Fibroblast of lung (primary cell): ENCODE measurements at places on chromosomes 5 and 9.

- DNase-seq, result no peak
- peaks cover 4% of the 10 kb centered on the region for H3K4me1 ChIP-seq
- H3K27ac ChIP-seq, result no peak overlapping the region
- no peak overlapping the region for H3K4me3 ChIP-seq
- no peaks in the 10 kb centered on the region for H3K27me3 ChIP-seq
- no peaks in the 10 kb centered on the region for H3K36me3 ChIP-seq
Measured at GRCh38 chr5:68325065-68325580, 109.6 kb downstream of the PIK3R1 start.

GRCh38 chr5:127702926-127703561 is at the start of gene CCDC192:
Gene CCDC192, plus strand, starts transcription at chr5:127703391. Its CDS starts 55 bp downstream, at chr5:127703446.
- H3K4me3 ChIP-seq, result no peak within 1 kb of the TSS
- H3K36me3 ChIP-seq, result no peaks in the 10 kb centered on the region
- H3K27me3 ChIP-seq, result no peaks in the 10 kb centered on the region
- H3K27ac ChIP-seq, result no peak within 1 kb of the TSS
- DNase-seq, result no peak
- H3K4me1 ChIP-seq, result peaks cover 4% of the 10 kb centered on the region

- H3K27me3 ChIP-seq, result no peaks in the 10 kb centered on the region
- H3K36me3 ChIP-seq, result no peaks in the 10 kb centered on the region
- no peak overlapping the region for H3K4me3 ChIP-seq
- H3K27ac ChIP-seq, result no peak overlapping the region
- peaks cover 6% of the 10 kb centered on the region for H3K4me1 ChIP-seq
Measured at GRCh38 chr5:17243287-17244063, 26.0 kb downstream of the BASP1 start.

DNA sequence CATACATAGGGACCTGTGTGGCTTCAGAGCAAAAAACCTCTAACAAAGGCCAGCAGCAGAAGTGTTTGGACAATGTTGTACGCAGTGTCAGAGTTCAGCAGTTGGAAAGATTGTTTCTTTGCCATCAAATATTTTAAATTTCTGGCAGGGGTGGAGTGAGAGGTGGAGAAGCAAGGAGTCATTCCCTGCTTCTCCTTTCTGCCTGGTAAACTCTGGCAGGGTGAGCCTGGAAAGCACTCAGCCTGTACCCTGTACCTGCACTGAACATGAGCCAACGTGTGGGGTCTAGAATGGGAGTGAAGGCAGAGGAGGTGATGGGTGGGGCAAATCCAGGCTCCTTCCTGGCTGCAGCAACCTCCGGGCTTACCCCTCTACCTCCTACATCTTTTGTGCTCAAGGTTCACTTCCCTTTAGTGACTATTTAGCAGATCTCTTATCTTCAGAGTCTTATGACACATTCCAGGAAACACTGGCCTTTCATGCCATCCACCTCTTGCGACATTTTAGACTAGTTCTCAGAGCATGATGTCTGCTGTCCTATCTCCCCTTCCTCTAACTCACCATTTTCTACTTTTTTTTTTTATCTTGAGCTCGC is 445.0 kb upstream of the PIK3R1 start:
- H3K36me3 ChIP-seq, result no peaks in the 10 kb centered on the region
- peak; percentile 54 for DNase-seq
- no peak overlapping the region for H3K4me3 ChIP-seq
- H3K4me1 ChIP-seq, result no peaks in the 10 kb centered on the region
- no peak overlapping the region for H3K27ac ChIP-seq

DNA sequence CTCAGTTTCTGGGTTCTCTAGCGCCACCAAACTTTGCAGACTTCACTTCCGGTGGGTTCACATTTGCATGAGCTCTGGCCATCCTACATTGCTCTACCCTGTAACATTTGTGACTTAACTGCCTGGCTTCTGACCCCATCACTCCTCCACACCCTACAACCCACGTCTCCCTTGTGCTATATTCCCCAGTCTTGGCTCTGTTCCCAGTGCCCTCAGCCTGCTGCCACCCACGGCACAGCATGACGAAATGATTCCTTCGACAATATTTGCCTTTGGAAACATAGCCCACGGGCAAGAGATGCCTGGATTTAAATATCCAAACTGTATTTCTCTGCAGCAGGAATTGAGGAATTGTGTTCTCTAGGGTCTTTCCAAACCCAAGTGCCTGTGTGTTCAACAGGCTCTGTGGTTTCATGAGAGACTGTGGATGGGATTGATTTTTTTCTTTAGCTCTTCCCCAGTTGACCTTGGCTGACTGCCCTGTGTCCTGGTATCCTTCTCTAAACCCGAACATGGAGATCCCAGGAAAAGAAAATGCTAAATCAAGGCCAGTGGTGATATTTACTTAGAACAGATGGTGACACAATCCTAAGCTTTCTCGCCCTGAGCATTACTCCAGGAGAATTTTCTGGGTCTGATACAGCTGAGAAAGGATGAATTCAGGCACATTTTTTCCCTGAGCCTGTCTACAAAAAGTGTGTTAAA is 44.4 kb upstream of the GRIA1 start:
- peaks cover 2% of the 10 kb centered on the region for H3K4me1 ChIP-seq
- H3K36me3 ChIP-seq, result no peaks in the 10 kb centered on the region
- no peaks in the 10 kb centered on the region for H3K27me3 ChIP-seq
- peak; percentile 1 for DNase-seq
- H3K4me3 ChIP-seq, result no peak overlapping the region

DNA sequence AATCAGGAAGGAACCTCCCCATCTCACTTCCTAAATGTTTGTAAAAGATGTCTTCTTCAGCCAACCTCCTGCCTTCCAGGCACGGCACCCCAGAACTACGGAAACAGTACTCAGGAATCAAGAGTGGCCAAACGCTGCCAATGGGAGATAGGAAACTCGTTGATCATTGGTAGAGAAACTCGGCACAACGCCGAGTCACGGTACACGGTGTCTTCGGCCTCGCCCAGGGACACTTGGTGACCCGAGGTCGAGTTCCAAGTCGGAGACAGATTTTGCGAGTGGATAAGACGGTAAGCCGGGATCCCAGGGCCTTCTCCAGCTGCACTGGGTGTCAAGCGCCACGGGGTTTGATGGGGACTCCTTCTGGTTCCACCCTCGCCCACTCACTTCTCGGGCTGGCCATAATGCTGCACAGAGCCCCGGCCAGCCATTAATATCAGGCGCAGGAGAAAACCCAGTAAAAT is 343 bp downstream of the KIAA0825 start:
- no peaks in the 10 kb centered on the region for H3K27me3 ChIP-seq
- peak overlapping the region; percentile 79 for H3K4me3 ChIP-seq
- H3K27ac ChIP-seq, result peak overlapping the region; percentile 79
- peak; percentile 64 for DNase-seq

- no peaks in the 10 kb centered on the region for H3K27me3 ChIP-seq
- H3K27ac ChIP-seq, result no peak overlapping the region
- H3K36me3 ChIP-seq, result no peaks in the 10 kb centered on the region
Measured at GRCh38 chr5:57698086-57698485, 215.5 kb upstream of the ACTBL2 start.

DNA sequence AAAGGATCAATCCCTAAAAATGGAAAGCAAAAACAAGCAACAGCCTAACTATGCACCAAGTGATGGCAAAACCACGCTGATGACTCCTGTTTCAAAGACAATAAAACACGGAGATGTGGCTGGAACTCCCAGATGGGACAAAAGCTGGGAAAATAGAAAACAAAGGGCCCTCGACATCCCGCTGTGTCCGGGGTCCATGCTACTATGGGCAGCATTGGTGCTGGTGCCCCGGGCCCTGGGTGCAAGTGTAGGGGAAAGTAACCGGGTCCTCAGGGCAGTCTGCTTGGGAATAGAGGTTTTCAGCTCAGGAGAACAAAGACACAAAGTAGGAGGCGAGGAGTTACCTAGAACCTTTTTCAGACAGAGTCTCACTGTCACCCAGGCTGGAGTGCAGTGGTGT is 46.1 kb downstream of the MRPL36 start:
- no peaks in the 10 kb centered on the region for H3K4me1 ChIP-seq
- H3K36me3 ChIP-seq, result no peaks in the 10 kb centered on the region
- H3K4me3 ChIP-seq, result no peak overlapping the region
- H3K27me3 ChIP-seq, result no peaks in the 10 kb centered on the region

DNA sequence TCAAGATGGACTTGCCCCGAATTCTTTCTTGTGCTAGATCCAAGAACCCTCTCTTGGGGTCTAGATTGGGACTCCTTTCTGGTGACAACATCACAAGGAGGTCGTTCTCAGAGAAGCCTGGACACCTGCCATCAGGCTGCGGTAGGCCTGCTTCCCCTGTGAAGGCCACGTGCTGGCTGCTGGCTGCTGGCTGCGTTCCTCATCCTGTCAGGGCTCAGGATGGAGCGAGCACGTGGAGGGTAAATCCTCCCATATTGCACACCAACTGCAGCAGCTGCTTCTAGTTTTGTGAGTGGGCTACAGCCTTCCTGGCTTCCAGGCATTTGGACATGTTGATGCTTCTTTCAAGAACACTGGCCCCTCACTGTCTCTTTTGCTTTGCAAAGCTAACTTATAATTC is 95.6 kb downstream of the HSPA4 start:
- H3K4me3 ChIP-seq, result no peak overlapping the region
- H3K27me3 ChIP-seq, result no peaks in the 10 kb centered on the region
- H3K36me3 ChIP-seq, result no peaks in the 10 kb centered on the region
- peak; percentile 17 for DNase-seq

GRCh38 chr9:93501406-93501805 is 48.0 kb upstream of the FAM120AOS start:
- peak overlapping the region; percentile 74 for H3K27ac ChIP-seq
- H3K4me1 ChIP-seq, result no peaks in the 10 kb centered on the region
- peak; percentile 9 for DNase-seq
- peaks cover 9% of the 10 kb centered on the region for H3K36me3 ChIP-seq

DNA sequence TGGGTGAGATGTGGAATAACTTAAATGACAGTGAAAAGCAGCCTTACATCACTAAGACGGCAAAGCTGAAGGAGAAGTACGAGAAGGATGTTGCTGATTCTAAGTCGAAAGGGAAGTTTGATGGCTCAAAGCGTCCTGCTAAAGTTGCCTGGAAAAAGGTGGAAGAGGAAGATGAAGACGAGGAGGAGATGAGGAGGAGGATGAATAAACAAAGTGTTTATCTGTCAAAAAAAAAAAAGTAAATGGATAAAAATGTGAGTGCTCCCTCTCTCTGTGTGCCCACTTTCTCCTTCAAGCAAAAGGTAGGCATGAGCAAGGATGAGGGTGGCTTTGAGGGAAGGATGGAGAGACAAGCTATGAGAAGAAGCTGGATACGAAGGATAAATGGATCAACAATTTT is 4.2 kb upstream of the CANX start:
- no peak for DNase-seq
- no peak overlapping the region for H3K4me3 ChIP-seq
- H3K36me3 ChIP-seq, result no peaks in the 10 kb centered on the region

DNA sequence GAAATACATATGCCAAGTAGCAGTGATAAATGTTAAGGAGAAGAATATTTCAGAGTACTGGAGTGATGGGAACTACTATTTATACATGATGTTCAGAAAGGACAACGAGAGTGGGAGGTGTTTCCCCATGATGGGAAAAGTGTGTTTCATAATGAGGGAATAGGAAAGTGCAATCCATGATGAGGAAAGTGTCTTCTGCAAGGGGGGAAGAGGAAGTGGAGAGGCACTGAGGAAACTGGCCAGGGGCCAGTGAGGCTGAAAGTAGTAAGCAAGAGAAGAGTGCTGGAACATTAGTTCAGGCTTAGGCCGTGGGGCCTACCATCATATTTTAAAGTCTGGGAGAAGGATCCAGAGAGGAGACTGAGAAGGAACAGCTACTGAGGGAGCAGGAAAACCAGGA is 327.2 kb downstream of the SLF1 start:
- no peaks in the 10 kb centered on the region for H3K36me3 ChIP-seq
- DNase-seq, result no peak
- no peak overlapping the region for H3K4me3 ChIP-seq
- H3K27ac ChIP-seq, result no peak overlapping the region

DNA sequence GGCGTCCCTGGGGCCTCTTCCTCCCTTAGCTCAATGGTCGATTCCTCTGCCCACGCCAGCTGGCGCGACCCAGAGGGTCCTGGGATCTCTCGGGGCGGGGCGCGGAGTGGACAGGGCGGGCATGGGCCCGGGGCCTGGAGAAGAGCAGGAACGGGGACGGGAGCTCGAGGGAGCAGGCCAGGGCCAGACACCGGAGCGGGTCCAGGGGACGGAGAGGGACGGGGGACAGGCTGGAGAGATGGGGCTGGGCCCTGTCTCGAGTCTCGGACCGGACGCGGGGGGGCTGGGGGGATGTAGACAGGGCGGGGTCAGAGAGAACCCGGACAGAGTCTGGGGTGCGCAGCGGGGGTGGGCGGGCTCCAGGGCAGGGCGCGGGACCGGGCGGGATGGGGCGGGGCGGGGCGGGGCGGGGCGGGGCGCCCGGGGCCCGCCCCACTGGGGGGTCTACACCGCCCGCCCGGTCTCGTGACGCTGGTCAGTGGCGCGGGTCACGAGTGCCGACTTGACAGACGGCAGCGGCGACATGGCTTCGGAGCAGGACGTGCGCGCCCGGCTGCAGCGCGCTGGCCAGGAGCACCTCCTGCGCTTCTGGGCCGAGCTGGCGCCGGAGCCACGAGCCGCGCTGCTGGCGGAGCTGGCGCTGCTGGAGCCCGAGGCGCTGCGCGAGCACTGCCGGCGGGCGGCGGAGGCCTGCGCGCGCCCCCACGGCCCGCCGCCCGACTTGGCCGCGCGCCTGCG is at the start of gene UAP1L1:
UAP1L1 (plus strand) TSS at position 508 of the 738 bp plus-strand sequence; CDS start at position 524, 16 bp downstream.
- H3K27ac ChIP-seq, result peak within 1 kb of the TSS; percentile 44
- peaks cover 8% of the 10 kb centered on the region for H3K4me1 ChIP-seq
- peak; percentile 60 for DNase-seq
- no peaks in the 10 kb centered on the region for H3K27me3 ChIP-seq

GRCh38 chr9:15834541-15834940 is 281.7 kb downstream of the CCDC171 start:
- peak; percentile 58 for DNase-seq
- no peak overlapping the region for H3K27ac ChIP-seq
- no peaks in the 10 kb centered on the region for H3K4me1 ChIP-seq
- H3K4me3 ChIP-seq, result no peak overlapping the region
